GM04503 (cell line): ENCODE measurements at places on chromosomes 13 and 19.

DNA sequence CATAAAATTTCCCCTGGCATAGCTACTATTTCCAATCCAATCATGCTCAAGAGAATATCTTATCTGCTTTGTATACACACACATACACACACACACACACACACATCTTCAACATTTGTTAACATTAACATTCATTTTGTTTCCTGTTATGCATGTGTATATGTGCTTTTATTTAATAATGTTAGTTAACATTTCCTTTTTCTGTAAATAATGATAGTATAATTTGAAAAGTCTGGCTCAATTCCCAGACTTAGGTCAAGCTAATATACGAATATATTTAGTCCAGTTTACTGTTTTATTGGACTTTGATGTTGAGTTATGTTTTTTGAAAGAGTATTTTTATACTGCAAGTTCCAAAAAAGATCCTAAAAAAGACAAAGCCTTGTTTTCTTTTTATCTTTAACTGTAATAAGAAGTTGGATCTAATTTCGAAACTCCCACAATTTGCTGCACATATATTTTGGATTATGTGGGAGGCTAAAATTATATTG is 1072.4 kb downstream of the EFNB2 start:
- no peak for DNase-seq

DNA sequence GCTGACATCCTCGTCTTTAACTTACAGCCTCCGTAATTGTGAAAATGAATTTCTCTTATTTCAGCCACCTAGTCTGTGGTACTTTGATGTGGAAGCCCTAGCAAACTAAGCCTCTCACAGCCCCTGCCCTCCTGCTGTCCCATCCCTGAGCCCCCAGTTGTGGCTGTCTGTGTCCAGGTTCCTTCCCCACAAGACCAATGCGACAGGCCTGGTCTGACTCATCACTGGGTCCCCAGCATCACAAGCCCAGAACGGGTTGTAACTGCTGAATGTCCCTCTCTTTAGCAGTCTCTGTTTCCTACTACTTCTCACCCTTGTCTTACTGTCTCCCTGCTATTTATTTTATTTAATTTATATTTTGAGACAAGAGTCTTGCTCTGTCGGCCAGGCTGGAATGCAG is 5.7 kb downstream of the POU2F2 start:
- DNase-seq = no peak

DNA sequence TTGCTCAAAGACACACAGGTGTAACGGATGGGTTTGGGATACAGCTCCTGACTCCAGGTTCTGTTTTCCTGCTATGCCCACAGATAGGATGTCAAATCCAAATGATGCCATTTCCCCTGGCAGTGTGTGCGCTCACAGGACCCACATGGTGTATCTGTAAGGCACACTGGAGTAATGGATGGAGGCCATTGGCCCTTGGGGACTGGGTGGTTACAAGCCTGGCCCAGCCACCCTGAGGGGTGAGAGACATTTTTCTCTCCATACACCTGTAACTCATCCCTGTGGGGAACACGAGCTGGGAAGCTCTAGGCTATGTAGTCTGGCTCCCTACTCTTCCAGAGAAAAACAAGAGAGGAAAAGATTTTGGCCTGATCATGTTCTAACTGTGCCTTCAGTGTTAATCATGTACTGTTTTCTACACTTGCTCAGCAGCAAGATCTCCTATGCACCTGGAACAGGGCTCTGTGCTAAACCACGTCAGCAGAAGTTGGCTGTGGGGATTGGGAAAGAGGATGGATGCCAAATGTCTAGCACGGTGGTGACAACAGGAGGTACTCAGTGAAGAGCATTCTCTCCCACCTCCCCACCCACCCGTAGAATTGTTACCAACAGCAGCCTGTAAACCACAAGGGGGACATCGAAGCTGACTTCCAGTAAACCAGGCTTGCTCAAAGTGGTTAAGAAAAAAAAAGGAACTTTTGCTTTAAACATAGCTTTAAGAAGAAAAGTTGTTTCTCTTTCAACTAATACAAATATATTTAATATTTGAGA is 237.0 kb downstream of the LACC1 start:
- no peak for DNase-seq

GRCh38 chr13:41271456-41272285 is 8.3 kb upstream of the MTRF1 start:
- no peak for DNase-seq

- no peak for DNase-seq
Observed at GRCh38 chr13:39102981-39103490, 64.8 kb downstream of the NHLRC3 start.

- peak; percentile 92 for DNase-seq
Observed at GRCh38 chr19:31378404-31378803, 29.2 kb upstream of the TSHZ3 start.

GRCh38 chr19:17966550-17967256 is at the start of gene KCNN1:
KCNN1 (plus strand) TSS chr19:17967107; CDS start chr19:17973889, 6,782 bp downstream.
- DNase-seq = no peak

DNA sequence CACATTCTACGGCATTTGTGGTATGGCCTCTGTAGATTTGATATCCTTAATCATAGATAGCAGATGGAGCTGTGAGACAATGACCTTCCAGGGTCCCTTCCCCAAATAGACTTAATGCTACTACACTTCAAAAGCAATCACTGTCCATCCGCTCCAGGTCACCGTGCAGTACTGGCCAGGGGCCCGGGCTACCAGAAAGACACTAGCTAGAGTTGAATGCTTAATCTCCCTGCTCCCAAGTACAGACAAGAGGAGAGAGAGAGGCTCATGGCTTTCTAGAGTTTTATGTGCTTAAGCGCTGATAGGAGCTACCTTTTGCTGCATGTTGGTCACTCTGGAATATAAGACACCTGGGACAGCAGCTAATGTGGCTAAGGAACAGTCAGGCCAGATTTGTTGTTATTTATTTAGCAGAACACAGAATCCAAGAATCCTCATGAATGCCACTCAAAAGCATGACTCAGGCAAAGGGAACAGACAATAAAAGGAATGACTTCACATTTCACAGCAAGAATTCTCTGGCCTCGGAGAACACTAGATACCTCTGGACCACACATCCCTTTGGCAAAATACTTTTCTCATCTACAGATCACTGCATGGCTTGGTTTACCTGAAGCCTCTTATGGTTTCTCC is 165.0 kb downstream of the LACC1 start:
- DNase-seq = no peak

- no peak for DNase-seq
Observed at GRCh38 chr19:45385392-45386221, 15.2 kb upstream of the ERCC2 start.

DNA sequence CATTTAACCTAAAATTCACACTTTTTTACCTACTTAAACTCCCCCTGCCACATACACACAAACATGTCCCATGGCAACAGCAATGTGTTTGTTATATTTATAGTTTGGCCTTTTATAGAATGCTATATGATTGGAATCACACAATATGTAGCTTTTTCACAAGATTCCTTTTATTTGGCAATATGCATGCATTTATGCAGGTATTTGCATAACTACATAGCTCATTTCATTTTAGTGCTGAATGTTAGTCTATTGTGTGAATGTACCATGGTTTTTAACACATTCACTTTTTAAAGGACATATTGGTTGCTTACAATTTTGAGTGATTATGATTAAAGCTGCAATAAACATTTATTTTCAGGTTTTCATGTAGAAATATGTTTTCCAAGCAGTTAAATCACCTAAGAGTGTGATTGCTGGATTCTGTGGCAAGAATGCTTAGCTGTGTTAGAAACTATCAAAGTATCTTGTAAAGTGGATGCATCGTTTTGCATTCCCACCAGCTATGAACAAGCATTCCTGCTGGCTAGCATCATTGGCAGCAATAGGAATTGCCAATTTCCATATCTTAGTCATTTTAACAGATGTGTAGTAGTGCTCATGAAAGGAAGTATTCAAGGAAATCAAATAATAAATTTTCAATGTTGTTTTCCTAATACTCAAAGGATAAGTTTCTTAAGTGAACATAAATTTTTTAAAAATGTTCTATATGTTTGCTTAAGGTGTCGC is 557.0 kb downstream of the SLITRK1 start:
- peak; percentile 41 for DNase-seq

DNA sequence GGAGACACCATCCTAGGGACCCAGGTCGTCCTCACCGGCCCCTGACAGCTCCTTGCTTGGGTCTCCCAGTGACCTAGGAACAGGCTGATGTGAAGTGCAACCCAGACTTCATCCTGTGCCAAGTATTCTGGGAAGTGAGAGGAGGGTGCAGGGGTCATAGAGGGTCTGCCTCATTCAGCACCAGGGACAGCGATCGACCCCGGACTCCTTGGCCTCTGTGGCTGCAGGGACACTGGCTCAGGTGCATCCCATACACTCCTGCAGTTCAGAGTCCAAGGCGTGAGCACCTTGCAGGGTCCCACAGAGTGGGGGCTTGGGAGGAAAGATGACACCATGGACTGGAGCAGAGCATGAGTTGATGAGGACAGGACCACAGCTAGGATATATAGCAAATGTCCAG is 10.0 kb upstream of the OR10H2 start:
- DNase-seq = no peak

- no peak for DNase-seq
Observed at GRCh38 chr13:24076636-24077035, 83.9 kb upstream of the SPATA13 start.

GRCh38 chr13:46129124-46129523 is 24.3 kb upstream of the CPB2 start:
- DNase-seq = no peak

DNA sequence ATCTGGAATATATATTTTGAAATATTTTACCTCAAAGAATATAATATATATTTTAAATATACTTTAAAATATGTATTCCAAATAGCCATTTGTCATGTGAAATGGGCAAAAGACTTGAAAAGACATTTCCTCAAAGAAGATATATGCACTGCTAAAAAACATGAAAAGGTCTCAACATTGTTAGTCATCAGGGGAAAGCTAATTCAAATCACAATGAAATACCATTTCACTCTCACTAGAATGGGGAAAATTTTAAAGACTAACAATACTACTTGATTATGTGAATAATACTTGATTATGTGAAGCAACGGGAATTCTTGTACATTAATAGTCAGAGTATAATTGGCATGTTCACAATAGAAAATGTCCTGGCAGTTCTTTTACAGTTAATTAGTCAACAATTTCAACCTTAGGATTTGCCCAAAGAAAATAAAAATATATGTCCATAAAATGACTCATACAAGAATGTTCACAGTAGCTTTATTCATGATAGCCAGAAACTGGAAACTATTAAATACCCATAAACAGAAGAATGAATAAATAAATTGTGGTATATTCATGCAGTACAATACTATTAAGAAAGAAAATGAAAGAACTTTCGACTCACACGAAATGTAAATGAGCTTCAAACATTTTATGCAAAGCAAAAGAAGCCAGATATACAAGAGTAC is 6.8 kb upstream of the KBTBD6 start:
- peak; percentile 15 for DNase-seq

GRCh38 chr13:106156468-106156867 is 379.0 kb downstream of the EFNB2 start:
- peak; percentile 94 for DNase-seq

DNA sequence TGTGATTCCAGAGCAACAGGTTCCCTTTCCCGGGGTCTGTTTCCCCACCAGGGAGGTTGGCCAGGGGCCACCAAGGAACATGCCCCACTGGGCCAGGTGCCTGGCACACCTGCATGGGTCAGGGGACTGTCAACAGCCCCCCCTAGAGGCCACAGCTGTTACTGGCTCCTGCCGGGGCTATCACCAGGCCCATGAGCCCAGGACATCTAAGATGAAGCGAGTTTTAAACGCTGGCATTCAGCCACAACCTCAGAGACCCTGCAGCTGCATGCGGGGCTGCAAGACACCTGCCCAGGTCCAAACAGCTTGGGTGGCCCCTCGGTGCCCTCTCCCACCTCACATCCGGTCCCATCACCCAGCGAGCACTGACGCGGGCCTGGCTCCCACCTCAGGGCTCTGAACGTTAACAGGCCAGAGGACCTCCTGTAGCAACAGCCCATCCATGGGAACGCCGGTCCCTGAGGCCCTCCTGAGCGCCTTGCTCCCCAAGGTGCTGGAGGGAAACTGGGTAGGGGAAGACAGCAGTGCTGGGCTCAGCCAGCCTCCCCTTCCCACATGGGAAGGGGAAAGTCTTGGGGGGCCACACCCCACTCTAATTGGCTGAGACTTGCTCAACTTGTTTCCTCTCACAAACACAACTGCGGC is 12.0 kb downstream of the KHSRP start:
- no peak for DNase-seq

DNA sequence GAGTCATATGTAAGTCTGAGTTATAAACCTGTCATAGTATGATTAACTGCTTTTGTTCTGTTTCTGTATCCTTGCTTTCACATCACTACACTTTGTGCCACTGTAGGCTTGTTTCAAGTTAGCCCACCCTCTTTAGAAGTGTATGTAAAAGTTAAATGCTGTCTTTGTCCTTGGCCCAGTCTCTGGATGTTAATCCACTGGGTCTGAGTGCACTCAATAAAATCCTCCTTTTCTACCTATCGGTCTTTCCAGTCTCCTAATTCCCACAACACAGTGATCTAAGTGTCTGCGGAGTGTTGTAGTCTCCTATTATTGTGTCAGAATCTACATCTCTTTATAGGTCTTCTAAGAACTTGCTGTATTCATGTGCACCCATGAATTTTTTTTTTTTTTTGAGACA is 14.1 kb downstream of the ZNF429 start:
- DNase-seq = no peak

DNA sequence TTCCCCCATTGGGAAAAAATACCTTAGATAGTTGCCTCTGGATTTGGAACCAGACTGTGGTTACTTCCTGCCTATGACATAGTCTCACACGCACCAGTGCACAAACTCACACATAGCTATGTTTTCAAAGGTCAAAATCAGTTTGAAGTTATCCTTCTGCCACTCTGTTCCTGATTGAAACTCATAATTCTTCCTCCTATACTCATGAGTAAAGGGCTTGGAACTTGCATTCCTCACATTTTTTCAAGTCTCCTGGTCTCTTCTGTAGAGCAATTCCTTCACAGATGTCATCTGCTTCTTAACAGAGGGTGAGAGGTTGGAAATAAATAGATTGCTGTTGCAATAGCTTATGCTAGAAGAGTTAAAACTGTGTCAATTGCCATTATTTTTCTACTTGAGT is 18.6 kb upstream of the POSTN start:
- DNase-seq = peak; percentile 94

DNA sequence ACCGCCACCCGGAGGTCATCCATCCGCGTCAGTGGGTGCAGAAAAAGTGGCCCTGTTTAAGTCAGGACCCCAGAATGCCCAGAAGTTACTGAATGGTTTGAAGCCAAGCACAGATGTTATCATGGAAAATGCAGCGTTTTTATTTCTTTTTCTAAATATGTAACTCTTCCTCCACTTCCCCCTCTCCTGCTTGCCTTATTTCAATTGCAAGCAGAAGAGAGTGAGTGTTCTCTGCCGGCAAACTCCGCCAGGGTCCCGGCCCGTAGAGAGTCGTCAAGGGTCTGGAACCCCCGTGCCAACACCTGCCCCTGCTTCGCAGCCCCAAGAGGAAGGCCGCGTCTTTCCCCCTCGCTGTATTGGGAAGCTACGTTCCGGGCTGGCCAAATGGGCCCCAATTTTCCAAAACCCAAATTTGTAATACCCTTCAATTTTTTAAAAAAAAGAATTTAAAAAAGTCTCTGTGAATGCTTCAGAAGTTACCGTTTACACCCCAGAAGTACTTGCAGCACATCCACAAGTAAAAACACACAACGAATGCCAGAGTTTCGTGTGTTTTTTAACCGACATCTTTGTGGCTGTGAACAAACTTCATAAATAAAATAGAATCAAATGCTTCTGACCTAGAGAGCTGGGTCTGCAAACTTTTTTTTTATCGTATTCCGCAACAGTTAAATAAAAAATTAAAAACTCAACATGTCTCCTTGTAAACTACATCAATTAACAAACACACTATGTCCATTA is 712 bp upstream of the PDX1 start:
- no peak for DNase-seq
